Activated T-cell treated with anti-CD3 and anti-CD28 coated beads, Interleukin-2, amount 50 U/mL, for 72 hours (primary cell): ENCODE measurements at places on chromosomes 2 and 18. TPM values are rescaled to one million over a fixed set of nuclear protein-coding genes. Genes with fewer than 3 reads are reported as not detected.

UGP2 gene
- 89.7 TPM for total RNA-seq

SP5 gene
- not detected for total RNA-seq

EGR4 gene
- 2.1 TPM for total RNA-seq

INHA gene
- not detected for total RNA-seq

MAPK4 gene
- total RNA-seq, result not detected

AP1S3 gene
- total RNA-seq, result 5.2 TPM

MRO gene
- total RNA-seq, result not detected

PDK1 gene
- 33.6 TPM for total RNA-seq

ACVR1 gene
- 29.7 TPM for total RNA-seq

CTAGE1 gene
- total RNA-seq, result not detected

MBD5 gene
- total RNA-seq, result 40.9 TPM

RNF125 gene
- total RNA-seq, result 43.3 TPM

OSR1 gene
- total RNA-seq, result not detected

THSD7B gene
- total RNA-seq, result 0.19 TPM

LINC00305 gene
- not detected for total RNA-seq

GNLY gene
- total RNA-seq, result 143 TPM

PIGN gene
- 28.2 TPM for total RNA-seq

NT5C1B gene
- not detected for total RNA-seq

PHOSPHO2 gene
- total RNA-seq, result 4.4 TPM

ADAM23 gene
- 3.0 TPM for total RNA-seq

CPO gene
- total RNA-seq, result not detected

TRIM43 gene
- total RNA-seq, result not detected

TDRD15 gene
- not detected for total RNA-seq

ZNF396 gene
- 3.8 TPM for total RNA-seq

NCKAP5 gene
- not detected for total RNA-seq

CCL20 gene
- 21.9 TPM for total RNA-seq

IHH gene
- 0.12 TPM for total RNA-seq

ZNF385B gene
- total RNA-seq, result not detected

FBXO15 gene
- 1.0 TPM for total RNA-seq

KLHL30 gene
- not detected for total RNA-seq

CCBE1 gene
- total RNA-seq, result 1.2 TPM
